ENCODE measurements at places on chromosomes 4 and X.
A peak's percentile ranks its signal among the peaks of the same experiment; 100 is the strongest.

GRCh38 chr4:102693262-102693850 lies 67.4 kb downstream of the MANBA start:
- DNase-seq, result no peak

GRCh38 chr4:73620115-73620792 lies at the start of gene RASSF6:
Gene RASSF6, minus strand, starts transcription at chr4:73620436. Its CDS starts 8,641 bp downstream, at chr4:73611795.
- DNase-seq, result peak; percentile 3

DNA sequence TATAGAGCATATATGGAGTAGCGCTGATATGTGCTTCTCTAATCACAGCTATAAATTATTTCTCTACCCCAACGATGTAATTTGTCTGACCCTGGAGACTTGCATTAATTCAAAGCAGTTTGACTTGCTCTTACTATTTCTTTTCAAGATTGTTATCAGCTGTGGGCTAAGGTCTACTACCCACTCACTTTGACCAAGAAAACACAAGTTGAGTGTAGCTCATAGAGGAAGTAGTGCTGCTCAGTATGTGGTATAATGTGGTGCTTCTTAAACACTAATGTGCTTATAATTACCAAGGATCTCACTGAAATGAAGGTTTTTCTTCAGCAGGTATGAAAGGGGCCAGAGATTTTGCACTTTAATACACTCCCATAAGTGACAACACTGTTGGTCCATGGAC lies 70.1 kb downstream of the INPP4B start:
- no peak for DNase-seq

GRCh38 chr4:26964512-26964911 lies 103.9 kb downstream of the STIM2 start:
- DNase-seq, result no peak

GRCh38 chr4:95728145-95728544 lies 111.7 kb upstream of the PDHA2 start:
- DNase-seq, result no peak

GRCh38 chr4:18754180-18754579 lies 732.6 kb upstream of the LCORL start:
- no peak for DNase-seq

- DNase-seq, result no peak
Observed at GRCh38 chrX:44580466-44580865, 37.8 kb upstream of the FUNDC1 start.

GRCh38 chr4:147371661-147372060 lies 109.2 kb upstream of the EDNRA start:
- no peak for DNase-seq

GRCh38 chrX:154308108-154308946 lies 12.7 kb downstream of the TKTL1 start:
- DNase-seq, result peak; percentile 67

- no peak for DNase-seq
Observed at GRCh38 chr4:108795733-108796132, 32.9 kb upstream of the ETNPPL start.

DNA sequence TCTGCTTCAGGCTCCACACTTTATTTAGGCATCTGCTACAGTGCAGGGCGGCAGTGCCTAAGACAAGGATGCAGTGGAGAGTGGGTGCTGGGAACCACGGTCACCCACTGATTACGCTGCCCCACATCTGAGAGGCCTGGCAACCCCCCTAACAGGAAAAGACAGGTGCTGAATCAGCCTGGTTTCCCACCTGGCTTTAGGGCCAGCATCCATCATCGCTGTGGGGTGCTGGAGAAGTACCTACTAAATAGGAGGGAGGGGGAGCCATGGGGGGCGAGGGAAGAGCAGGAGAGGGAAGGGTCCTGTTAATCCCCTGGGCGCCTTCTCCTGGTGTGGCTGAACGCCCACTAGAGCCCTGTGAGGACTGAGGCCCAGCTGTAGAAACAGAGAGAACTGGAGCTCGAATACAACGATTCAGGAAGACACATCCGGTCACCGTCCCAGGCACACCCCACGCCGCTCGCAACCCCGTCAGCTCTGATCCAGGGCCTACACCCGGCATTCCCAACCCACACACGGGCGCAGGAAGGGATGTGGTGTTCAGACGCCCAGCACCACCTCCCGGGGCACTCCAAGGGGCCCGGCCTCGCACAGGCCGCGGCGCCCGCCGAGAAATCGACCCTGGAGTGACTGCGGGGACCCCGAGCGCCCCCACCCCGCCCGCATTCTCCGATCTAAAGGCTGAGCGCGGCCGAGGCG lies 554 bp downstream of the DCTD start:
- peak; percentile 30 for DNase-seq

DNA sequence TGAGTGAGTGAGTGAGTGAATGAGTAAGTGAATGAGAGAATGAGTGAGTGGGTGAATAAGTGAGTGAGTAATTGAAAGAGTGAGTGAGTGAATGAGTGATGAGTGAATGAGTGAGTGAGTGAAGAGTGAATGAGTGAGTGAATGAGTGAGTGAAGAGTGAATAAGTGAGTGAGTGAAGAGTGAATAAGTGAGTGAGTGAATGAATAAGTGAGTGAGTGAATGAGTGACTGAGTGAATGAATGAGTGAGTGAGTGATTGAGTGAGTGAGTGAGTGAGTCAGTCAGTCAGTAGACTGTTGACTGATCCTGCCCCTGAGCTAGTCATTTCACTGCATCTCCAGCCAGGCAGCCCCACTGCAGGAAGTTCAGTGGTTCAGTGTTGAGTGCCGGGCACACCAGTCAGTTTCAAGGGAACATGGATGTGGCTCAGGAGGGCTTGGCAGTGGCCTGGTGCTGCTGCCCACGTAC lies 228.4 kb upstream of the PSAPL1 start:
- no peak for DNase-seq

Data from stimulated activated CD4-positive, alpha-beta T cell treated with anti-CD3 and anti-CD28 coated beads, Interleukin-4, amount 100 ng/mL, for 4 hours (primary cell).